Testis (tissue), 5 donors: ENCODE measurements at places on chromosomes 2 and 18. TPM values are rescaled to one million over a fixed set of nuclear protein-coding genes. Genes with fewer than 3 reads are reported as not detected.

DNA sequence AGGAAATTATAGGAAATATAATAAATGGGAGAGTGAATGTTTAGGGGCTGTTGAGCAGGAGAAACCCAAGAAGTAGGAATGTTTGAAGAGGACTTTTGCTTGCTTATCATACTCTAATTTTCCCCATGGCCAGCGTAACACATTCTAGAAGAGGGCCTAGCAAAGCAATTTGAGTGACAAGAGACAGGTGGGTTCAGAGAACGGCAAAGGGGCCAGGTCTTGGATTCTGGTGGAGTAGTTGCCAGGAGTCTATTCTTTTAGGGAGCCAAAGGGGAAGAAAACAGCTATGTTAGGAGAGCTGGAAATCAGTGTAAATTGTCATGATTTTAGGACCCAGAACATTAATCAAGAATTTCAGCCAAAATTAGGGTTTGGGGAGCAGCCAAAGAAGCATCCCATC lies 96.5 kb downstream of the COL5A2 start:
- no peak overlapping the region for H3K27ac ChIP-seq
- DNase-seq, result no peak
- no peaks in the 10 kb centered on the region for H3K4me1 ChIP-seq
- H3K36me3 ChIP-seq, result no peaks in the 10 kb centered on the region
- H3K27me3 ChIP-seq, result no peaks in the 10 kb centered on the region

DNA sequence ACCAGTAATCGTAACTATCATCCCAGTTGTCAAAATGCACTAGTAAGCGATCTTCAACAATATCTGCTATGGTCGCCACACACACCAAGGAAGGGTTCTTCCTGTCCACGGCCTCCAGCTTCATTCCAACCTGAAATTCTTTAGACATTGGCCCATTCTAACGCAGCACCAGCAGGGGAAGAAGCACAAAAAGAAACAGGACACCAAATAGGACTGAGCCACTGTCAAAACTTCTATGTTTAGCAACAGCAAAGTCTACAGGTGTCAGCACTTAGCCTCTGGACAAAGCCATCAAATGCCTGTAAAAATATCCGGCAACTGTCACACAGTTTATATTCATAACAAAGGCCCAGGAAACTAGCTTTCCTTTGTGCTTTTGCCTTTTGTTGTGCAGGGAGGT lies 175.0 kb downstream of the L3MBTL4 start:
- DNase-seq, result no peak
- no peak overlapping the region for H3K27ac ChIP-seq
- no peaks in the 10 kb centered on the region for H3K36me3 ChIP-seq

DNA sequence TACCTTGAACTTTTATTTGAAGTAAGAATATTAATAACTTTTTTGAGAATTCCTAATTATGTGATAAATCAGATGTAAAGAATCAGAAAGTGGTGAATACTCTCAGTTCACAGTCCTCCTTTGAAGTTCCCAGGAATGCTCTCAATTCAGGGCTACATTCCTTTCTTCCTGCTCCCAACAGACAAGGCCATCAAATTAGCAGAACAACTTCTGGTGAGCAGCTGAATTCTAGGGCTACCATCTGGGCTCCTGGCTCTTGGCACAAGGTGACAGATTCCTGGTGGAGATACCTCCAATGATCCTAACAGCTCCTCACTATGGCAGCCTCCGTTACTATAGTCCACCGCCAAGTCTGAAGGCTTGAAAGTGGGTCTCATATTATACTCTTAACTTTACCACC lies 37.8 kb upstream of the OLA1 start:
- DNase-seq, result no peak
- H3K27me3 ChIP-seq, result no peaks in the 10 kb centered on the region
- no peaks in the 10 kb centered on the region for H3K4me1 ChIP-seq

- H3K4me3 ChIP-seq, result no peak overlapping the region
- no peak overlapping the region for H3K27ac ChIP-seq
- H3K36me3 ChIP-seq, result no peaks in the 10 kb centered on the region
Observed at GRCh38 chr2:121565389-121566250, 34.9 kb downstream of the RNU4ATAC start.

DNA sequence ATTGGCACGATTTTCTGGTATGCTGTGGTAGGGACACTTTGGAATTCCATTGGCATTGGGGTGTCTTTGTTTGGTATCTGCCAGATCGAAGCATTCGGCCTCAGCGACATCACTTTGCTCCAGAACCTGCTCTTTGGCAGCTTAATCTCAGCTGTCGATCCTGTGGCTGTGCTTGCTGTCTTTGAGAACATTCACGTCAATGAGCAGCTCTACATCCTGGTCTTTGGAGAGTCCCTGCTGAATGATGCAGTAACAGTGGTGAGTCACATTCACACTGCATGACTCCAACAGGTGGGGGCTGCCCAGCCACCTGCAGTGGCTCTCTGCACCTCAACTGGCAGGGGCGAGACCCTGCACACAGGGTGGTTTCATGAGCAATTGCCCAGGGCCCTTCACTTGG lies 38.4 kb downstream of the SLC9A2 start:
- H3K27ac ChIP-seq, result no peak overlapping the region
- H3K36me3 ChIP-seq, result no peaks in the 10 kb centered on the region

DNA sequence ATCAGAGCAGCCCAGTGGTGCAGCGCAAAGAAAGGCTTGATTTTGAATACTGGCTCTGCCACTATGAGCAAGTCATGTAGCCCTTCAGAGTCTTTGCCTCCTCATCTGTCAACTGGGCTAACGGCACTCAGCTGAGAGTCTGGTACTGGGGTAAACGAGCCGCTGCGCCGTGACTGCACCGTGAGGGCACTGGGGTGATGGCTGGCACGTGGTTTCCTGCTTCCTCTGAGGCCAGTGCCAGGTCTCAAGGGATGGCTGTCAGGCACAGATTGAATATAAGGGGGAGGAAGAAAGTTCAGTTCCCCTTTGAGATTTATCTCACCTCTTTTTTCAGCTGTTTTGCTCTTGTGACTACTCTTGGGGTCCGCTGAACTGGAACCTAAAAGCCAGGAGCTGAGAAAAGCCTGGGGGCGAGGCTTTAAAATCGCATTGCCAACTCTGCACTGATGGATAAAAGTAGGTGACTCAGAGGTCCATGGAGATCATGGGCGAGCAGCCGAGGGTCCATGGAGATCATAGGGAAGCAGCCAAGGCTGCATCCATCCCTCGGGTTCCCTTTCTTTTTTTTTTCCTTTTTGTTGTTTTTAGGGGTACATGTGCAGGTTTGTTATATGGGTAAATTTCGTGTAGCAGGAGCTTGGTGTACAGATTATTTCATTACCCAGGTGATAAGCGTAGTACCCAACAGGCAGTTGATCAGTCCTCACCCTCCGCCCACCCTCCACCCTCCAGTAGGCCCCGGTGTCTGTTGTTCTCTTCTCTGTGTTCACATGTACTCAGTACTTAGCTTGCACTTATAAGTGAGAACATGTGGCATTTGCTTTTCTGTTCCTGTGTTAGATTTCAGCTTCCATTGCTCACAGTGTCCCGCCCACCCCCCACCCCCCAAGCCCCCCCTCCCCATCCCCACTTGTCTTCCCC lies 114.3 kb downstream of the SPP2 start:
- no peak overlapping the region for H3K27ac ChIP-seq
- H3K27me3 ChIP-seq, result no peaks in the 10 kb centered on the region
- no peaks in the 10 kb centered on the region for H3K36me3 ChIP-seq

- DNase-seq, result no peak
- H3K4me1 ChIP-seq, result no peaks in the 10 kb centered on the region
- no peak overlapping the region for H3K27ac ChIP-seq
Observed at GRCh38 chr2:152054593-152054992, 44.3 kb downstream of the CACNB4 start.

GRCh38 chr2:15980605-15981098 lies 40.3 kb downstream of the MYCN start:
- no peaks in the 10 kb centered on the region for H3K27me3 ChIP-seq
- DNase-seq, result no peak
- no peak overlapping the region for H3K27ac ChIP-seq
- no peak overlapping the region for H3K4me3 ChIP-seq
- H3K36me3 ChIP-seq, result no peaks in the 10 kb centered on the region

GRCh38 chr2:222960126-222960525 lies 91.9 kb upstream of the KCNE4 start:
- DNase-seq, result no peak
- no peaks in the 10 kb centered on the region for H3K36me3 ChIP-seq
- no peaks in the 10 kb centered on the region for H3K4me1 ChIP-seq
- no peak overlapping the region for H3K4me3 ChIP-seq
- H3K27ac ChIP-seq, result no peak overlapping the region
- no peaks in the 10 kb centered on the region for H3K27me3 ChIP-seq

GRCh38 chr2:235856151-235856854 lies 311.9 kb downstream of the GBX2 start:
- H3K4me3 ChIP-seq, result no peak overlapping the region
- no peak for DNase-seq
- no peak overlapping the region for H3K27ac ChIP-seq

GRCh38 chr2:225008935-225009334 lies 33.3 kb downstream of the DOCK10 start:
- H3K36me3 ChIP-seq, result no peaks in the 10 kb centered on the region
- H3K4me3 ChIP-seq, result no peak overlapping the region
- H3K27ac ChIP-seq, result no peak overlapping the region

DNA sequence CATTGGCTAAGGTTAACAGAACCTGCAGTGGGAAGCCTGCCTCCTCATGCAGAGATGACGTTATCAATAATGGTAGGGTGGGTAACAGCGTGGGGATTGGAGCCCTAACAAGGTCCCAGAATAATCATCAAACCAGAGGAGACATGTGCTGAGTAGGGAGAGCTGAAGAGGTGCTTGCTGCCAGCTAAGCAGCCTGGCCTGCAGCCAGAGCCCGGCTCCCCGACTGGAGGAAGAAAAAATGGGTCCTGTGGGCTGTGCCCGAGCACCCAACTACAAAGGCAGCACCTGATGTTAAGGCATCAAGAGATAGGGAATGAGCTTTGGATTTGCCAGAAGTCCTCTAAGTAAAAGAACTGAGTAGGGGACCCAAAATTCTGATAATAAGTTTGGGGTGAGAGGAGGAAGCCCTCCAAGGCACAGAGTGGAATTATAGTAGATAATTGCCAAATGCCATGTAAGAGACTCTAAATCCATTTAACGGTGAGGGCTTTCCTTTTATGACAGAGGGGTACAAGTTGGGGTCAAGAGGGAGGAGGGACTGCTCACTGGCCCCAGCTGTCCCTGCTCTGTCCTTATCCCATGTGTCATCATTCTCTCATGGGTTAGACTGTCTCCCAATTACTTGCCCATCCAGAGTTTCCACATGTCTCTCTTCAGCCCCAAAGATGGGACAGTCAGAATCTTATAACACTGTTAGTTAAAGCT lies 156.1 kb downstream of the ANTXR1 start:
- H3K36me3 ChIP-seq, result no peaks in the 10 kb centered on the region
- peaks cover 2% of the 10 kb centered on the region for H3K4me1 ChIP-seq
- H3K27me3 ChIP-seq, result no peaks in the 10 kb centered on the region
- H3K4me3 ChIP-seq, result no peak overlapping the region
- DNase-seq, result no peak

GRCh38 chr2:174892546-174892945 lies 112.6 kb downstream of the CHN1 start:
- no peak overlapping the region for H3K4me3 ChIP-seq
- no peaks in the 10 kb centered on the region for H3K27me3 ChIP-seq
- no peak for DNase-seq
- H3K4me1 ChIP-seq, result no peaks in the 10 kb centered on the region

- no peak overlapping the region for H3K27ac ChIP-seq
- no peaks in the 10 kb centered on the region for H3K36me3 ChIP-seq
- H3K4me3 ChIP-seq, result no peak overlapping the region
- H3K27me3 ChIP-seq, result no peaks in the 10 kb centered on the region
Observed at GRCh38 chr2:171098607-171099006, 62.1 kb downstream of the TLK1 start.

DNA sequence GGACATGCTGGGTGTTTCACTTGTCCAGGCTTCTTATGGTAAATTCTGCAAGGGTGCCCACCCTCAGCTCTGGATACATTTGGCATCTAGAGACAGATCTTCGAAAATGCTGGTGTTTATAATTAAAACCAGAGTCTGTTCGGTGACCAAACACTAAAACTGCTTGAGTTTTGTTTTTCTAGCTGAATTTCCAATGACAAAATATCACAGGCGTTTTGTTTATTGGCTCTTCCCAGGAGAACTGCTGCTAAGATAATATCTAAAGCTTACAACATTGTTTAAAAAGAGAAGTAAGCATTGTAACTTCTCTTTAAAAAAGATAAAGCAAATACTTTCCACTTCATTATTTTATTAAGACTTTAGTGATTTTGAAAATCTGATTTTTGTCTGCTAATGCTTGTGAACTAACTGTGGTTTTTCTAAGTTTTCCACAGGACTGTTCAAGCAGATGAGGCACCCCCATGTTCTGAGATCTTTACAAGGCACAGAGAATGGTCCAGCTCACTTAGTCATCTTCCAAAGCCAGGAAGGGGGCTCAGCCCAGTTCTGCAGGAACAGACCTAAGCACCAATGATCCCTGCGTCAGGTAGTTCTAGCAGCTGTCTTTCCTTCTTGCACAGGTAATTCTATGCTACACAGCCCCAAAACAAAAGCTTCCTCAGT lies 94.8 kb upstream of the LTBP1 start:
- peaks cover 3% of the 10 kb centered on the region for H3K4me1 ChIP-seq
- no peak overlapping the region for H3K4me3 ChIP-seq
- no peak overlapping the region for H3K27ac ChIP-seq
- H3K36me3 ChIP-seq, result no peaks in the 10 kb centered on the region
- H3K27me3 ChIP-seq, result no peaks in the 10 kb centered on the region

DNA sequence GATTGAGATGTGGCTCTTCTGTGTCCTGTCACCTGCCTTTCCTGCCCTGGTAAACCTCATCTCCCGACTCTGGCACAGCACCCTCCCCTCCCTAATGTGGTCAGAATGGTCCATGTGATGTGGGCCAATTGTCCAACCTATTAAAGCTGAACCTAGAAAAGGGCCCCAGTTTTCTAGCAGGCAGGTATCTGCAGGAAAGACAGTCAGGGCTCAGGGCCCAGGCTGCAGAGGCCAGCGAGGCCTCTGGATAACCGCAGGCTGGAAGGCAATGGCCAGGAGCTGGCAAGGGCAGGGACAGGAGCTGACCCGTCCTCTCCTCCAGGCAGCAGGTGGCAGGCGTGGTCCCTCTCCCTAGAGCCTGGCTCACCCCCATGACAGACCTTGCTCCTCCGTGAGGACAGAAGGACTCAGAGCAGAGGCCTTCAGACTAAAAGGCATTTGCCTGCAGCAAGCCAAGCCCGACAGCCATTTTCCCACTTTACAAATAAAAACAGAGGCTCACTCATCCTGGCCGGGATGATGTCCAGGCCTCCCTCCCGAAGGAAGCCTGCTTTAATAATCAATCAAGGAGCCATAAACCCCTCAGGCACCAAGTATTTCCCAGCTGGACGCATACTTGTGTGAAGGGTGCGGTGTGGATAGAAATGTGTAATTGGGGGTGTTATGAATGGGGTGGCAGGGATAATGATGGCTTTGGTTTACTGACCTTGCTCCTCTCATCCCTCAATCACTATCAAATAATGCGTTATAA lies 107.1 kb downstream of the TWIST2 start:
- no peak for DNase-seq
- no peaks in the 10 kb centered on the region for H3K27me3 ChIP-seq
- no peak overlapping the region for H3K4me3 ChIP-seq
- H3K4me1 ChIP-seq, result peaks cover 2% of the 10 kb centered on the region

GRCh38 chr2:232971744-232972143 lies 41.3 kb downstream of the NGEF start:
- DNase-seq, result no peak
- H3K36me3 ChIP-seq, result no peaks in the 10 kb centered on the region
- H3K27ac ChIP-seq, result no peak overlapping the region
- no peaks in the 10 kb centered on the region for H3K4me1 ChIP-seq
- H3K4me3 ChIP-seq, result no peak overlapping the region

CHRNG gene
- not detected for total RNA-seq

UPP2 gene
- 0.16 TPM for total RNA-seq

PMS1 gene
- total RNA-seq, result 81.8 TPM

AQP12A gene
- total RNA-seq, result not detected
